Stimulated activated CD8-positive, alpha-beta memory T cell treated with anti-CD3 and anti-CD28 coated beads, Interleukin-7, amount 100 ng/mL, for 1 hour (primary cell): ENCODE measurements at places on chromosomes 7 and 10.

- no peak for DNase-seq
Measured at GRCh38 chr7:889391-889790, 13.0 kb downstream of the GET4 start.

GRCh38 chr10:30587522-30588031 lies 42.0 kb downstream of the LYZL2 start:
- DNase-seq = no peak

GRCh38 chr10:120508393-120508792 lies 51.4 kb downstream of the PLPP4 start:
- DNase-seq = no peak

GRCh38 chr7:149570784-149571183 lies 73.2 kb upstream of the ZNF746 start:
- no peak for DNase-seq

DNA sequence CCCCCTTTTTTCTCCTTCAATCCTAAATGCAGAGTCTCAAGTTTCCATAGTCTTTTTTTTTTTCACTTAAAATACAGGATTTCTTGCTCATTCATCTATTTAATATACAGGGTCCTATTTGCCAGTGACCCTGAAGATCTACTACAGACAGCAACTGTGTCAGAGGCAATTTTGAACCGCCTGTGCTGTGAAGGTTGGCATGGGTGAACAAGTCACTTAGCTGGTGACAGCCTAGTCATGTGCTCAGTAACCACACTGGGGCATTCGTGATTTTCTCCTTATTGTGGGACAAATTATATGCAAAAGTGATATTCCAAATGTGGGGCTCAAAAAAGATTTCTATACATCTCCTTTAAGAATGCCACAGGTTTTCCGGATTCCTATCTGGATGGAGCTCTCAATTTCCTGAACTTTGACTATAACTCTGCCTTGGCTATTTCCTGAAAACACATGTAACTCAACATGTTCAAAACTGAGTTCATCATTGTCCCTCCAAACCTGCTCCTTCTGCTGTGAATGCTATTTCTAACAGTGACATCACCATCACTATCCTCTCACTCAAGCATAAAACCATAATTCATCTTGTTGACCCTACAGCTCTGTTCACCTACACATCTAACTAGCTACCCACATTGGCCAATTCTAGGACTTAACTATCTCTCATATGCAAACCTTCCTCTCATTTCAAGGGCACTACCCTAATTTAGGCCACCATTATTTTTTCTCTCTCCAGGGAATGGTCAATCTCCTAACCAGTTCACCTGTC lies 36.7 kb downstream of the CDK6 start:
- DNase-seq = no peak

DNA sequence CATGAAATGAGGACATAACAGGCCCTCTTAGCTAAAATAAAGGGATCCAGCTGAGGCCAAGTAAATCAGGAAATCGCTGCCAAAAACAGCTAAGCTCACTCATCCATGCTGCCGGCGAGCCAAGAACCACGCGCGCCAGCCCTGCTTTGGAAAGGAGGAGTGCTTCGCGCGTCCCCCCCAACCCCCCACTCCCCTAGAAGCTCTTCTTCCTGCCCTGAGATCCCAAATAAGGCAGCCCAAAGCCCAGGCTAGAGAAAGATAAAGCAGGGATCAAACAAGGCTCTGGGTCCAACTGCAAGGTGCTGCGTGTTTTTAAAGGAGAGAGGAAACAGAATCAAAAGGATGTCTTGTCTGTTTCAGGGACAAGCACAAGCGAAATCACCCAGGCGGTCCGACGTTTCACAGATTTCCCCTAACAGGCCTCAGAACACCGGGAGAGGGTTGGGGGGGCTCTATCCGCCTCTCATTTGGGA lies 168.3 kb upstream of the AUTS2 start:
- no peak for DNase-seq

GRCh38 chr10:28714401-28715053 lies 37.2 kb downstream of the BAMBI start:
- DNase-seq = no peak

DNA sequence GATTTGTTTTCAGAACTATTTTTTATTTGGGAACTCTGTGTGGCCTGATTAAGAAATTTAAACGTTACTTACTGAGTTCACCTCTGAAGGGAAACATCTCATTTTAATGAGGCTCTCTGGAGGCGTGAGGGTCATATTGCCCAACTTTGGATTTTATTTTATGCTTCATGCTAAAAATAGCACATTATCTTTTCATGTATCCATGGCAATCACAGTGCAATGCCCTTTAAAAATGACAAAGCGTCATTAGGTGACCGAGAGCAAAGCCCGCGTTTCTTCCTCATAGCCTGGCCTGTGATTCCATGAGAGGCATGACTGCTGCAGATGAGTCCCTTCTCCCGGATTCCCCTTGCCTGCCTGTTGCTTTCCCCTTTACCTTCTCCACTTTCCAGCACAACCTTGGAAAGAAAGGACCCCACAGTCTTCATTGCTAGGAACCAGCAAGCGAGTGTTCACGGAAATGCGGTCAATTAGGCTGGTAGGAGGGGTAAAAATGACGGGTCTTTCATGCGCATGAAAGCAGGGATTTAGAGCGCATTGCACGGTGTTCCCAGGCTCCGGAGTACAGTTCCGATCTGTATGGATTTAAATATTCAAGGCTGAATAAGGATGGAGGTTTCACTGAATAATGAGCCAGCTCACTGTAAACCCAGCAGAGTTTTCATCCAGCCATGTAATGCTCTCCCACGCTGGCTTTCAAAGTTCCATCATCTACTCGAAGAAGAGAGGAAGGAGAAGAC lies 98.2 kb upstream of the PITRM1 start:
- no peak for DNase-seq
